ENCODE measurements at places on chromosomes 6 and 20.

DNA sequence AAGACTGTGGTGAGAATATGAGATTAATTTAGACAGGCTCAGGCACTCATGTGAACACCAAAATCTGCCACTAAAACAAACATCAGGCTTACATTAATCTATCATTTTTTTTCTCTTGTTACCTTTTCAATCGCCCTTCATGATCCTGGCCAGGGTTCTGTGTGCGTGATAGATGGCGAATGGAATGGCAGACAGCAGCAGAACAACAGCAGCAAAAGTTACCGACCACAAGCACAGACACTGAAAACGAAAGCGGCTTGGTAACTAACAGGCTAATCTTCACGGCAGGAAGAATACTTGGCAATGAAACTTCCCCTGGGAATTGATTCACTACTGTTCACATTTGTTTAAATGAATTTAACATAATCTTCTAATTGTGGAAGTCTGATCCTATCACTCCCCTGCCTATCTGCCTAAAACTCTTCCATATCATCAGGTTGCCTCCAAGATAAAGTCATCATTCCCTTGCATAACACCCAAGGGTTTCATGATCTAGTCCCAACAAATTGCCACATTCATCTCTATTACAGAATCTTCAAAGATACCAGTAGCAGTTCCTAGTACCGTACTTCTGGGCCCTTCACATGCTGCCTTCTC is 28.7 kb downstream of the PTPRK start:
- no peak for DNase-seq

- no peak for DNase-seq
Observed at GRCh38 chr6:166259296-166259977, 48.8 kb downstream of the PRR18 start.

DNA sequence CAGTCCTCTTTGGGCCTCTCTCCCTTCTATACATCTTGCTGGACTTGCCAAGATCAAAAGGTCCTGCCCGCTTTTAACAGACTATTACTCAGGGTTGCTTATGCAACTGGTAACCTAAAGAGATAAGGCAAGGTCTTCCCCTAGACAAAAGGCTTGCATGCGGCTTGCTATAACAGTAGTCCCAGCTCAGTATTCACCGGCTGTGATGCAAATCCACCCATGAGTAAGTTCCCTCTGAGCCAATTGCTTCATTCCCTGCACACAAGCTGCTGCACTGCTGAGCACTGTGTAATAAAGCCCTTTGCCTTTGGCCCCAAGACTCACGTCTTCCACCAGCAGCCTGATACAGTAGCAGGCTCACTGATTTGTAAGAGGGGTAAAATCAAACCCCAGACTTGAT is 363.8 kb downstream of the PRKN start:
- no peak for DNase-seq

GRCh38 chr20:36919715-36920333 is 31.7 kb downstream of the SAMHD1 start:
- DNase-seq, result no peak

DNA sequence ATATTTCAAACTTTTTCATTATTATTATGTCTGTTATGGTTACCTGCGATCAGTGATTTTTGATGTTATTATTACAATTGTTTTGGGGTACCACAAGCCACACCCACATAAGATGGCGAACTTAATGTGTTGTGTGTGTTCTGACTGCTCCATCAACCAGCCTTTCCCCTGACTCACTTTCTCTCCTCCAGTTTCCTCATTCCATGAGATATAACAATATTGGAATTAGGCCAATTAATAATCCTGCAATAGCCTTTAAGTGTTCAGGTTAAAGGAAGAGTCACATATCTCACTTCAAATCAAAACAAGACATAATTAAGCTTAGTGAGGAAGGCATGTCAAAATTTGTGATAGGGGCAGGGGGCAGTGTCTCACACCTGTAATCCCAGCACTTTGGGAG is 16.3 kb upstream of the POPDC3 start:
- DNase-seq, result no peak

DNA sequence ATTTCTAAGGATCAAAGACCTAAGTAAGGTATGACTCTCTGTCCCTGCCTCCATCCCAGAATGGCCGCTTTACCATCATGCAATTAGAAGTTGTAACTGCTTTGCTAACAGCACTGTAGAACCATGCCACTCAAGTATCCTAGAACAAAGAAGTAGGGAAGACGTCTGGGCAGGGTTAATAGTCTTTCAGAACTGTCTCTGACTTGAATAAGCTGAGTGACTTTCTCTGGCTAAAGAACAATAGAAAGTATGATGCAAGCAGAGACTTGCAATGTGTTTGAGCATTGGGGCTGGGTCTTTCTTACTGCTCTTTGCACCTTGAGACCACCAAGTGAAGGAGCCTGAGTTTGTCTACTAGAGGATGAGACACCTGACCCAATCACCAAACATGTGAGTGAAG is 279.6 kb upstream of the JAG1 start:
- no peak for DNase-seq

All from glutamatergic neuron (in vitro differentiated cells).